Naive thymus-derived CD4-positive, alpha-beta T cell (primary cell): ENCODE measurements at places on chromosomes 4 and X. TPM values are rescaled to one million over a fixed set of nuclear protein-coding genes. Genes with fewer than 3 reads are reported as not detected.

DNA sequence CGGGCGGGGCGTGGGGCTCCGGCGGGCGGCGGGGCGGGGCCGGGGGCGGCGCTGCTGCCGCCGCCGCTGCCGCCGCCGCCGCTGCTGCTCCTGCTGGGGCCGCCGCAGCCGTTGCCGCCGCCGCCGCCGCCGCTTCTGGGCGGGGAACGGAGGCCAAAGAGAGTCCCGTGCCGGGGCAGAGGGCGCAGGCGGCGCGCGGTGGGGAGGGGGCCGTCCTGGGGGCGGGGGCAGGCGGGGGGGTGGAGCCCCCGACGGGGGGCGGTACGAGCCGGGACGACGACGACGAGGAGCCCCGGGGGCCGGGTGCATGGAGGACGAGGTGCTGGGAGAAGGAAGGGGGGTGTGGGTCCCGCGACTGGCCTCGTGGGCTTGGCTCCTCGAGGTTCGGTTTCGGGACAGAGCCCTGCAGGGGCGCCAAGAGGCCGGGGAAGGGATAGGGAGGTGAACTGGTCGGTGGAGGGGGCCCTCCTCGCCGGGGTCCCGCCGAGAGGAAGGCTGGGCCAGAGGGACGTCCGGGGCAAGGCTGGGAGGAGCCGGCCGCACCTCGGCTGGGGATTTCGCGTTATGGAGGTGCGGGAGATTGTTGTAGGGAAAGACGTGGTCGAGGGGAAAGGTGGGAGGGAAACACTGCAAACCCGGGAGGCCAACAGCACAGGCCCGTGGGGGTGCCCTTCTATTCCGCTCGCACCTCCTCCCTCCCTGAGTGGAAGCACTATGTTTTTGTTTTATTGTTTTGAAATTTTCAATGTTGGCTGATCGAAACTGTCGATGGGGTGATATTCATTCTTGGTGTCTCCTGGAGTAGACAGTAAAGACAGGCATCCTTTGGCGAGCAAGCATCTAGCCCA is 1.9 kb downstream of the BCORL1 start:
- DNase-seq: peak; percentile 16
- no peak overlapping the region for H3K27ac ChIP-seq
- no peaks in the 10 kb centered on the region for H3K36me3 ChIP-seq

GRCh38 chr4:119268466-119268865 is 53.5 kb downstream of the FABP2 start:
- H3K27ac ChIP-seq: no peak overlapping the region
- H3K4me1 ChIP-seq: no peaks in the 10 kb centered on the region
- no peaks in the 10 kb centered on the region for H3K27me3 ChIP-seq
- no peaks in the 10 kb centered on the region for H3K36me3 ChIP-seq
- DNase-seq: no peak
- no peak overlapping the region for H3K4me3 ChIP-seq

- no peak for DNase-seq
- no peak overlapping the region for H3K4me3 ChIP-seq
- no peak overlapping the region for H3K27ac ChIP-seq
- H3K4me1 ChIP-seq: no peaks in the 10 kb centered on the region
Measured at GRCh38 chrX:26411045-26411444, 195.1 kb downstream of the MAGEB5 start.

DNA sequence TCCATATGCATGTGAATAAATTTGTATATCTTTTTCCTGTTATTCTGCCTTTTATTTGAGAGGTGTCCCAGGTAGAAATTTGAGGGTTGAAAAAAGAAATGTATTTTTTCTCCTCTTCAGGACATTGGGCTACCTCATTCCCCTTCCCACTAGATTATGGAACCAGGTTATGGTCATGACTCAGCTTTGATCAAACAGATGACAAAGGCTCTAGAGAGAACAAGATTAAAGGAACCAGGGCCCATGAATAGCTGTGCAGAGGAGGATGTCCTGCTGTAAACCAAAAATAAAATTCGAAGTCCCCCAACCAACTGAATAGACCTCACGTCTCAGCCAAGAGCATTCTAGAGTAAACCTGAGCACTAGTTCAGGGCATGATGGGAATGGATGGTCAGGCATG is 313.2 kb downstream of the RAPGEF2 start:
- no peak for DNase-seq
- no peaks in the 10 kb centered on the region for H3K36me3 ChIP-seq
- H3K27me3 ChIP-seq: no peaks in the 10 kb centered on the region
- H3K4me1 ChIP-seq: no peaks in the 10 kb centered on the region

GRCh38 chr4:80655662-80656061 is 320.1 kb downstream of the CFAP299 start:
- no peak overlapping the region for H3K27ac ChIP-seq
- H3K27me3 ChIP-seq: no peaks in the 10 kb centered on the region
- DNase-seq: no peak
- H3K4me3 ChIP-seq: no peak overlapping the region

DNA sequence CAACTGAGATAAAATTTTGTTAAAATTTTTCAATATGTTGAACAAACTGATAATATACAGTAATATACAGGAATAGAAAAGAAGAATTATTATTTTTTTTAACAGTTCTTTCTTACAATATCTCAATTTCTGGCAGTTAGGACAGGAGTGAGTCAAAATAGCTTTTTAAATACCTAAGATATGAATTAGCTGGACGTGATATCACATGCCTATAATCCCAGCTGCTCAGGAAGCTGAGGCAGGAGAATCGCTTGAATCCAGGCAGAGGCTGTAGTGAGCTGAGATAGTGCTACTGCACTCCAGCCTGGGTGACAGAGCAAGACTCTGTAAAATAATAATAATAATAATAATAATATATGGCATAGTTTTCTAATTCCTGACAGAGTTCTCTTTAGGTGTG is 1039.3 kb downstream of the STPG2 start:
- no peaks in the 10 kb centered on the region for H3K36me3 ChIP-seq
- no peak overlapping the region for H3K27ac ChIP-seq
- H3K4me3 ChIP-seq: no peak overlapping the region
- no peaks in the 10 kb centered on the region for H3K27me3 ChIP-seq
- no peak for DNase-seq

GRCh38 chr4:14254252-14254651 is 626.7 kb upstream of the BOD1L1 start:
- DNase-seq: no peak
- H3K27me3 ChIP-seq: no peaks in the 10 kb centered on the region
- no peaks in the 10 kb centered on the region for H3K4me1 ChIP-seq
- no peak overlapping the region for H3K4me3 ChIP-seq
- no peaks in the 10 kb centered on the region for H3K36me3 ChIP-seq
- H3K27ac ChIP-seq: no peak overlapping the region

Gene SMR3B
- total RNA-seq: not detected in 2 replicates

DNA sequence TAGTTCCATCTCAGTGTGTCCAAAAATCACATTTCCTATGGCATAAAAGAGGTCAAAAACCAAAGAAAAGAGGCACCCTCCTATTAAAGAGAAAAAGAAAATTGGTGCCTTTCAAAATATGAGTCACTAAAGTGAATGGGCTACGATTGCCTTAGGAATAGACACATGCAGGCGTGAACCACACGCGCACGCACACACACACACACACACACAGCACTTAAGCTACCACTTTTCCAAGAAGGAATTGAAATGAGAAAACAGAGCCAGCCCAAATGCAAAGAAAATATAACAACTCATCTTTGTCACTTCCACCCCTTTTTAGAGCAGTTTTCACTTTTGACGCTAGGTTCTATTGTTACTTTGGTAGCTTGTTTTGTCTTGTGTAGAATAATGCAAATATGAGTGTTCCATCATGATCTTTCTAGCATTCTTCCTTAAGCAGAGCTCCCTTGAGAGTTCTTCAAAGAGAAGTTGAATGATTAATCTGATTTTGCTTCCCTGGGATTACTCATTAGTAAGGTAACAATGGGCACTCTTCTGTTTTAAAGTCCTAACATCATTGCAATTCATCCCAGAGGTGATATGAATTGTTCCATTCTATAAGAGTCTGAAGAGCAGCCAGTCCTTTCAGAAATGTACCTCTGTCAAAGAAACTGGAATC is 239.2 kb upstream of the GNPDA2 start:
- H3K27me3 ChIP-seq: no peaks in the 10 kb centered on the region
- no peak overlapping the region for H3K27ac ChIP-seq
- no peak for DNase-seq
- H3K36me3 ChIP-seq: no peaks in the 10 kb centered on the region

DNA sequence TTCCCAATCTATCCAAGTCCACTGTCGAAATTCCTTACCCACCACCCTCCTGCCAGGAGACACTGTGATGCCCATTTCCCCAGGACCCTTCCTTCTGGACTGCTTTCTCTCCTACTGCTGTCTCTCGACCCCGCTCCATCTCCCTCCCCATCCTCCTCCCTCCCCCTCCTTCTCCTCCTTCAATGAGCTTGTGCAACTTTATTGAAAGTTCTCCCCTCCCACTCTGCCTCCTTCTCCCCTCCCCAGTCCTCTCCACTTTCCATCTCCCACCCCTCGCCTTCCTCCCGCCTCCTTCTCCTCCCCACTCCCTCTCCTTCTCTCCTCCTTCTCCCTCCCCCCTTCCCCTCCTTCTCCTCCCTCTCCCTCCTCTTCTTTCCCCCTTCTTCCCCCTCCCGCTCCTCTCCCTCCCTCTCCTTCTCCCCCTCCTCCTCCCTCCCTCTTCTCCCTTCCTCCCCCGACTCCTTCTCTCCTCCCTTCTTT is 116.6 kb upstream of the FAT1 start:
- H3K4me1 ChIP-seq: no peaks in the 10 kb centered on the region
- no peaks in the 10 kb centered on the region for H3K36me3 ChIP-seq
- no peak for DNase-seq
- H3K27ac ChIP-seq: no peak overlapping the region
- H3K4me3 ChIP-seq: no peak overlapping the region
